ENCODE measurements at places on chromosomes 12 and 14.
A peak's percentile ranks its signal among the peaks of the same experiment; 100 is the strongest.

GRCh38 chr14:39316830-39317553 is 83.3 kb downstream of the MIA2 start:
- no peak for DNase-seq

DNA sequence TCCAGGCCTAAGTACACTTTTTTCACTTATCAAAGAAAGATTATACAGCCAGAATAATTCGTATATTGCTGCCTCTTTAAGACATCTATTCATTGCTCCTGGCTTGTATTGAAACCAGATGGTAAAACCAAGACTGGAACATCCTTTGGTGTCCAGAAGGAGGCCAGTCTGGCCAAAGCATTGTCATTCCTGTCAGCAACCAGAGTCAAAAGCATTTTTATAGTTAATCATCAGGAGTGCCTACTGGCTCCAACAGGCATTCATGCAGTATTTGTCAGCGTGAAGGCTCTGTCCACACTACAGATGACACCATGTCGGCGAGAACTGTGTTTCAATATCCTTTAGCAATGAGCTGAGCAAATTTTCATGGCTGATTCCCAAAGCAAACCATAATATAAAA is 118.0 kb upstream of the G2E3 start:
- no peak for DNase-seq

- DNase-seq: no peak
Measured at GRCh38 chr12:98561846-98562245, 31.6 kb upstream of the SLC25A3 start.

- no peak for DNase-seq
Measured at GRCh38 chr12:108109504-108109903, 19.6 kb upstream of the WSCD2 start.

DNA sequence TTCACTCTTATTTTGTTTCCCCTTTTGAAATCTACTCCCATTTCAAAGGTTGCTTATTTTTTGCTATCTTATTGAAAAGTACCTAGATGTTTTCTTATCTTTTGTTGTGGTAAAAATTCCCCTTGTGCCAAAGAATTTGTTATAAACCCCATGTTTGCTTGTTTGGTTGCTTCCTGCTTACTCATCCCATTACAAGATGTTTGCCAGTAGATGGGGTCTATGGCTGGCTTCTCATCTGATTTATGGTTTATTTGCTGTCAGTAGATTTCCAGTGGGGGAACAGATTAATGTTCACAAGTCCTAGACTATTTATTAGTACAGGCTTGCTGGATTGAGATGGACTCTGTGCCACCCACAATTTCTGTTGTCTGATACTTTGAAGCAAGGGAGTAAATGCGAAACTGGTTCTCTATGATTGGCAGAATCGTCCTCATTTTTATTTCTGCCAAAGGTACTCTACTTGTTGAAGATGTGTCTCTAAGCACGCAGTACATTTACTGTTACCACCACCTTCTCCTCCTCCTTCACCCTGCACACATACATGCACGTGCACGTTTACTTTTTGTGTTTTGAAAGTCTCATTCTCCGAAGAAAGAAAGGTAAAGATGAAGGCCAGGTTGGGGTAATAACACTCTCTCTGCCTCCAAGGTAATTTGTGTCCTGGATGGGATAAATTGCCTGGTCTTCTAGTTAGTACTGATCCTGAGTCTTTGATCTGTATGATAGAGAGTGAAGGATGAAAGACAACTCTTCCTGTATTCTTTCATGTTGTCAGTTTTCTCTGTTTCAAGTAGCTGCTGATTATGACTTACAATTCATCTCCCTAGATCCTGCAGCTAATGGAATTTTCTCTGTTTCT is 117.2 kb upstream of the ATP2B1 start:
- no peak for DNase-seq

GRCh38 chr12:59887178-59887577 is 291.3 kb downstream of the SLC16A7 start:
- DNase-seq: no peak

DNA sequence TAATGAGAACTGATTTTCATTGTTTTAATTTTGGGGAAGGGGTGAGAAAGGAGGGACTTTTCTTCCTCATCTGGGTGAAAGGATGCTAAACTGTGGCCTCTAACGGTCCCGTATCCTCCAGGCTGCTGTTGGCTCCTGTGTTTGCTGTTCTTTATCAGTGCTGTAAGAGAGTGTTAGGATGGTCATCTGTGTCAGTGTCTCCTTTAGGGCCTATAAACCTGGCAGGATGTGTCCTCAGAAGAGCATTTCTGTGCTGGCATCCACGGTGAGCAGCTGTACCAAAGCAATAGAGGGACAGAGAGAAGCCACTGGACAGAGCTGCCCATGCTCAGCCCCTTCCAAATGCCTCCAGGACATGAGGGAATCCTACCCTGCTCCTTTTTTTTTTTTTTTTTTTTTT is 253.1 kb downstream of the ZFP36L1 start:
- no peak for DNase-seq

GRCh38 chr14:27186048-27186447 is 588.2 kb upstream of the NOVA1 start:
- DNase-seq: no peak

DNA sequence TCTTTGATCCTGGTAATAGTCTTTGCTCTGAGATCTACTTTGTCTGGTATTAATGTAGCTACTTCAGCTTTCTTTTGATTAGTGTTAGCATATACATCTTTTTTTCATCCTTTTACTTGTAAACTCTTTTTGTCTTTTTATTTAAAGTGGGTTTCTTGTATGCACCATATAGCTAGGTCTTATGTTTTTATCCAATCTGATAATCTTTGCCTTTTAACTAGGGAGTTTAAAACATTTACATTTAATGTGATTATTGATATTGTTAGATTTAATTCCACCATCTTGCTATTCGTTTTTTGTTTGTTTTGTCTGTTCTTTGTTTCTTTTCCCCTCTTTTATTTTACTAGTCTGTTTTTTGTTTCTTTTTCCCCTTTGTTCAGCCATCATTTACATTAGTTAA is 6.0 kb downstream of the CGRRF1 start:
- DNase-seq: no peak

DNA sequence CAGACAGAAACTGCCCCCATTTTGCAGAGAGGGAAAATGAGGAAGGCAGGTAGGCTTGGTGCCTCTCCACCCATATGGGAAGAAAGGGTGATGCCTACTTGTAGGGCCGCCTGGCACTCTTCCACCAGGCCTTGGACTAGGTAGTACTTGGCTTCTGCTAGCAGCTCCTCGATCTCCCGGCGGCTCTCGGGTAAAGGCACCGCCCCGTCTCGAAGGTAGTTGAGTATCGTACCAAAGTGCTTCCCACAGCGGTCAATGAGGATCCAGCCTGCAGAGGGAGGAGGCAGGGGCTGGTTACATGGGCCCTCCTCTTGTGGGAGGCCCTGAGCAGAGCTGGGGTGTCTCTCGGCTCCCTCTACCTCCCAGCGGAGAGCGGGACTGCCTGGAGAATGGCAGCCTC is 16.6 kb downstream of the KCTD10 start:
- DNase-seq: no peak

GRCh38 chr14:69346710-69347109 is 51.4 kb downstream of the ERH start:
- DNase-seq: peak; percentile 54

DNA sequence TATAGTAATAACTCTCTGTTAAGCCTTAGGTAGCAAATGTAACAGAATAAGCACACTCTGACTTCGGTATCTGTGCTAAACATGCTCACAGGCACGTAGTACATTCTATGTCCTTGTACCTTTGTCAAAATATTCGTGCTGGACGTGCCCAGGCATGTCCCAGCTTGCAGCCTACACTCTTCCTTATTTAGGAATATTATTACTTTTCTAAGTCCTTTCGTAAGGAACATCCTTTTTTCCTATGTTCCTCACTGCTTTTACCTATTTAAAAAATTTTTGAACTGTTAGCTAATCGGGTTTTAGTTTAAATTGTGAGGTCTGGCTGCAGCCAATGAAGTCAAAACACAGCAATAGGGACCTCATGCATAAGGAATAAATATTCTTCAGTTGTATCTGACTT is 24.1 kb upstream of the UBC start:
- no peak for DNase-seq

DNA sequence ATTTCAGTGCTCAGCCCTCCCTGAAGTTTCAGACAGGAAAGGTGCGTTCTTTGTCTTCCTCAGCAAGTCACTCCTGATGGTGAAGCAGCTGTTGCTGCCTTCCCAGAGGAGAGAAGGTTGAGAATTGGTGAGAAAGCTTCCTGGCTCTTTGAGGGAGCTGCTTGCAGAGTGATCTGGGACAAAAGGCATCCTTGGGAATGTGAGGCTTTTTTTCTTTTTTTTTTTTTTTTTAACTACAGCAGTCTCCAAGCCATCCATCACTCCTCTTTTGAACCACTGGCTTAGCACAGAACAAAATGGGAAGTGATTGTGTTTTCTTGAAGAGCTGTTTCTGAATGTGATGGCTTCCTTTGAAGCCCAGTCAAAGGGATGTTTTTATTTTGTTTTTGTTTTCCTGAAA is 120.4 kb upstream of the LRIG3 start:
- DNase-seq: no peak

GRCh38 chr12:13149411-13149810 is 45.9 kb upstream of the GSG1 start:
- DNase-seq: no peak

DNA sequence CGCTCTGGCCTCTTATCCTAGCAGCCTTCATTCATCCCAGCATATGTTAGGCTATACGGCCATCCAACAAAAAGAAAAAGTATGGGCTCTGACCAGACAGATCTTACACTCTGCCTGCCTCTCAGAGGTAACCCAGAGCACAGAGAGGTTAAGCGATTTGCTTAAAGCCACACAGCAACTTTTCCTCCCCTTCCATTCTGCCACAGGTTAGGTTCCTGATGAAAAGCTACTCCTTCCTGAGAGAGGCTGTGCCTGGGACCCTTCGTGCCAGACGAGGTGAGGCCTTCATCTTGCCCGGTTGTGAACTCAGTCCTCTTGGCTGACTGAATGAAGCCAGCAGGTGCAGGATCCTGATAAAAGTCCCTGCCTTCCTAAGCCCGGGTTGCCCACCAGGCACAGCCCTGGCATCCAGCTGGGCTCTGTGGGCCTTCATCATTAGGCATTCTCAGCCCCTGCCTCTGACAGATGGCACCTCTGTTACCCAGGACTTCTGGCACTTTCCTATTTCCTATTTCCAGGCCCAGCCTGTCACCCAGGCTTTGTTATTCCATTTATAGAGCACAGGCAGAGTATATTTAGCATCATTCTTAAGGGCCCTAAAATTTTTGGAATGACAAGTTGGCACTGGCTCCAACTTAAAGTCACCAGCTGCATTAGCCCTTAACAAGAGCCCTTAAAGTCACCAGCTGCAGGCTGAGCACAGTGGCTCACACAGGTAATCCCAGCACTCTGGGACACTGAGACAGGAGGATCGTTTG is 12.8 kb downstream of the SOAT2 start:
- DNase-seq: no peak

DNA sequence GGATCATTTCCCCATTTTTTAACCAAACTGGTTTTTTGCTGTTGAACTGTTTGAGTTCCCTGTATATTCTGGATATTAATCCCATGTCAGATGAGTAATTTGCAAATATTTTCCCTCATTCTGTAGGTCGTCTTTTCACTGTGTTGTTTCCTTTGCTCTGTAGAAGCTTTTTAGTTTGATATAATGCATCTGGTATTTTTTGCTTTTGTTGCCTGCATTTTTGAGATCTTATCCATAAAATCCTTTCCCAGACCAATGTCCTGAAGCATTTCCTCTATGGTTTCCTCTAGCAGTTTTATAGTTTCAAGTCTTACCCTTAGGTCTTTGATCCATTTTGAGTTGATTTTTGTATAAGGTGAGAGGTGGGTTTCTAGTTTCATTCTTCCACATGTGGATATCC is 71.3 kb downstream of the LRP6 start:
- DNase-seq: no peak

DNA sequence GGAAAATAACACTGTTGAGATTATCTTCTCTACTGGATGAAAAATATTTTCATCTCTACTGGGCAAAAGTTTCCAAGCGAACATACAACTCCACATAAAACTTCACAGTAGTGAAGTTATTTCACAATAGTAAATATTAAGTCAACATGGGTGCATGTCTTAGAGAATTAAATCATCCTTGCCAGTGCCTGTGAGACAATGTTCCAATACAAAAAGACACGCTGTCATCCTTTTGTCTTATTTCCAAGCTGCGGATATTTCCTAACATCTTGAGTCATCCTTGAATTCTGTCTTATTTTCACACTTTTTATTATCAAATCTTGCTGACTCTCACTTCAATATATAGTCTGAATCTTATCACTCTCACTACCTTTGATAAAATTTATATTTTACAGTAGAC is 142.9 kb upstream of the KITLG start:
- no peak for DNase-seq

DNA sequence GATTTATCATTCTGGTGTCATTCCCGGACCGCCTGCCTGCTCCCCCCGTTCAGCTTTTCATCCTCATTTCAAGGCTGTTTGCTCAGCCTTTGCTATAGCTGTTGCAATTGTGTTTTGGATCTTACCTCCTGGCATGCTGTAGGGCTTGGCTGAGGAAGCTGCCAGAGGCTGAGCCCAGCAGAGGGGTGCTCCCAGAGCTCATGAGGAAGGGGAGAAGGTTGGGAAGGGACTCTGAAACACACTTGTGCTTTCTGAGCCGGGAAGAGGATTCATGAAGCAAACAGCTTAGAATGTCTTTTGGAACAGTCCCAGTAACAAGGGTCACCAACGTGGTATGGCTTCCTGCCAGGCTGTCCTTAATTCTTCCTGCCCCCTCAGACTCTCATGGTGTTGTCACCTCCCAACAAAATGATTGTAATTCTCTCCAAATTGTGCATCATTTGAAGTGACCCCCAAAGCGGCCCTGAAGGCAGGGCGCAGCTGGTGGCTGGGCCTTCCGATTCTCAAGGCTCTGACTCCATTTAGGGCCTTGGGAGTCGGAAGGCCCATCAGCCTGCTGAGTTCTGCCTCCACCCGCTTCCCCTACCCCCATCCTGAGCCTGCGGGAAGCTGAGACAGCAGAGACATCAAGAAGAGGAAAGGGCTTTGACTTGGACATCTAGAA is 111.9 kb upstream of the ARHGAP5 start:
- DNase-seq: no peak

- DNase-seq: no peak
Measured at GRCh38 chr12:118880720-118881493, 100.4 kb upstream of the SRRM4 start.

GRCh38 chr14:97942921-97943320 is 1145.7 kb downstream of the VRK1 start:
- DNase-seq: no peak

- DNase-seq: no peak
Measured at GRCh38 chr14:96126783-96127271, 77.8 kb upstream of the BDKRB2 start.

GRCh38 chr14:101775826-101776225 is 14.3 kb downstream of the PPP2R5C start:
- no peak for DNase-seq

DNA sequence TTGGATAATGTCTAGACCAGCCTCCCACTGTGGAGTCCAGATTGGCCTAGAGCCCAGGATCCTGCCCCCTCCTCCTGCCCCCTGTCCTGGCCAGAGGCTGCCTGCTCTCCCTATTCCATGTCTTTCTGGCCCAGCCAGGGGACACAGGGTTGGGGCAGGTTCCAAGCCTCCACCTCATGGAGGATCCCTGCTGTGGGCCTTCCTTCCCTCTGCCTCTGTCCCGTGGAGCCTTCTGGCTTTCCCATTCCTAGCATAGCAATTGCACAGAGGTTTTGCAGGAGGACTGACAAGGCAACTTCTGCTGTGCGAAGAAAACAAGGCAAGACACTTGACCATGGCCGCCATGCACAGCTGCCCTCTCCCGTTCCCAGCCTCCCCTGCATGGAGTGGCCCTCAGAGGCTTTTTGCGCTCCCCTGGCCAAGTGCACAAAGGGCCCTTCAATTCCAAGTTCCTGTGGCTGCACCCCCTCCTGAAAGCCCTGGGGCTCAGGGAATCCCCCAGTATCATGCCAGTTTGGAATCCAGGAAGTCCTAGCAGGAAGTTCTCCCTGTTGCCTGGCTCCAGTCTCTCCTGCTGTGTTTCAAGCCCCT is 42.1 kb downstream of the KRT80 start:
- DNase-seq: no peak
